Hematopoietic multipotent progenitor cell (in vitro differentiated cells): ENCODE measurements at places on chromosomes 11 and 22. TPM values are rescaled to one million over a fixed set of nuclear protein-coding genes. Genes with fewer than 3 reads are reported as not detected.

DNA sequence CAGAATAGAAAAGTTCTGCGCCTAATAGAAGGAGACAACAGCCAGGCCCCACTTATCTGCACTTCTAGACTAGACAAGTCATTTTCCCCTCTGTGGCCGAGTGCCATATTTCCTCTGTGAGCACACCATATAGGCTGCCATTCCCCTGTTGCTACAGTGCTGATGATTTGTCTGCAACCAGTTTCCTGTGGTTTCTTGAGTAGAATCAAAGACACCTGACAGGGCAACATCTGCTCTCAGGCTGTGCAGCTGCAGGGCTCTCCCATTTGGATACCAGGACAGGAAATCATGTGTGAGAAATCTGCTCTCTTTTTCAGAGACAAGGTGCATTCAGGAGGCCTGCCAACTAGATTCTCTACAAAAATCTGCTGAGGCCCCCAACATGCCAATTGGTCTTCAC is 879.3 kb downstream of the DLG2 start:
- DNase-seq = peak; percentile 9

DNA sequence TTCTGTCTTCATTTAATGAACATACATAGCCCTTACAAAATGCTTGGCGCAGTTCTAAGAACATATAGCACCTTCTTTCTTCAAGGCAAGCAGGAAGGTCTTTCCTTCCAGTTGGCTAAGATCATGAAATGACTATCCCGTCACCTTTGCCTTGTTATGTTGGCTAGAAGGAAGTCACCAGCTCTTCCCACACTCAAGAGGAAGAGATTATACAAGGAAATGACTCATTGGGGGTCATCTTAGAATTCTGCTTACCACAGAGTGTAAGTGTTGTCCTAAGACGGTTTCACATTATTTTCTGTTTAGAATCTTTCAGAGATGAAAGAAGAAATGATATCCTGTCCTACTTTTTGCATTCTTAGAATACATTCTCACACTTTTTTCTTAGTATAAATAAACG is 808.0 kb upstream of the LUZP2 start:
- DNase-seq = no peak

DNA sequence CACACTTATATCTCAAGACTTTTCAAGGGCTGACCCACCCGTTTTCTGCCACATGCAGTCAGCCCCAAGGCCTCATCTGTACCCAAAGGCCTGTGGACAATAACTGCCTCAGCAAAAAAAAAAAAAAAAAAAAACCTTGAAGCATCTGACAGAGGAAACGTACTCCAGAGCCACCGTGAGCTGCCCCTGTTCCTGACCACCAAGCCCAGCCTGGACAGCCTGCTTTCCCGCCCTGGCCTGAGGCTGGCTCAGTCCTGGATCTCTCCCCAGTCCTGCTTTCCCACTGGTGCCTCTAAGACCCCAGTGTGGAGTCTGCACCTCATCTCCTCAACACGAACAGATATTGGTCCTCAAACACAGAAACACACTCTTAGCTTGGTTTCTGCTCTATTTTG is 66.5 kb downstream of the SLC35F2 start:
- no peak for DNase-seq

DNA sequence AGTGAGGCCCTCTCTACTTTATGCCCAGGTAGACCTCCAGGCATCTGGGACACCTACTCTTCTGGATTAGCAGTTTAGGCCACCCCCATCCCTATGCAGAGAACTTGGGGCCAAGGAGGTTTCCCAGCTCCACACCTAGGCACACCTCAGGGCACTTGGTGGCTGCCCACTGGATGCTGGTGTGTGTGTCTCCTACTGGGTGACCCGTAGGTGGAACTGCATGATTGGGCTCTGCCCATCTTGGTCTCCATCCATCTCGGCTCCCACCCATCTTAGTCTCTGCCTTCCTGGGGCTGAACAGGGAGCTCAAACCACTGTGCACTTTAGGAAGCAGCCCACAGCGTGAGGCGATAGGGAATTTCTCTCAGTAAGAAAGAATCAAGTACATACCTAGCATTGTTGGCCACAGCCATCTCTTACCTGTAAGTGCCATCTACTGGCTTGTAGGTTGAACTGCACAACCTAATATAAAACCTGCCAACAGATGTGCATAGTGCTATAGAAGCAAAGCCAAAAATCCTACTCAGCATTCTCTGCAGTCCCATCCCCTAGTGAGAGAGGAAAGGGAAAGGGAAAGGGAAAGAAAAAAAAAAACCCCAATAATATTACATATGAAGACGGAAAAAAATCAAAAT is 61.6 kb upstream of the PTPN5 start:
- no peak for DNase-seq

GRCh38 chr11:838441-839279 is 3.7 kb downstream of the POLR2L start:
- no peak for DNase-seq

- DNase-seq = no peak
Measured at GRCh38 chr11:68643585-68643984, 40.8 kb upstream of the GAL start.

DNA sequence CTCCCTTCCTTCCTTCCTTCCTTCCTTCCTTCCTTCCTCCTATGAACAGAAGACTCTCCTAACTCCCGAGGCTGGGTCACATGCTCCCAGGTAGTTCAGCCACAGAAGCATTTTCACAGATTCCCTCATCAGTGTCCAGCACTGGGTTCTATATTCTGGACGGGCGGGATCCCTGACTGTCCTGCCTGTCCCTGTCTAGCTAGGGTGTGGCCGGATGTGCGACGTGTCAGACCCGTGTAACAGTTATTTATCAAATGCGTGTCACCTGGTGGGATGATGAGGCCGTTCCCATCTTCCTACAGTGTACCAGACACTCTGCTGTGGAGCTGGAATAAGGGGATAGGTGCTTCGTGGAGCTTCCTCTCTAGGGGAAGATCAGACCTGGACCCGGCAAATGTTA is 901.0 kb downstream of the BRD1 start:
- no peak for DNase-seq

DNA sequence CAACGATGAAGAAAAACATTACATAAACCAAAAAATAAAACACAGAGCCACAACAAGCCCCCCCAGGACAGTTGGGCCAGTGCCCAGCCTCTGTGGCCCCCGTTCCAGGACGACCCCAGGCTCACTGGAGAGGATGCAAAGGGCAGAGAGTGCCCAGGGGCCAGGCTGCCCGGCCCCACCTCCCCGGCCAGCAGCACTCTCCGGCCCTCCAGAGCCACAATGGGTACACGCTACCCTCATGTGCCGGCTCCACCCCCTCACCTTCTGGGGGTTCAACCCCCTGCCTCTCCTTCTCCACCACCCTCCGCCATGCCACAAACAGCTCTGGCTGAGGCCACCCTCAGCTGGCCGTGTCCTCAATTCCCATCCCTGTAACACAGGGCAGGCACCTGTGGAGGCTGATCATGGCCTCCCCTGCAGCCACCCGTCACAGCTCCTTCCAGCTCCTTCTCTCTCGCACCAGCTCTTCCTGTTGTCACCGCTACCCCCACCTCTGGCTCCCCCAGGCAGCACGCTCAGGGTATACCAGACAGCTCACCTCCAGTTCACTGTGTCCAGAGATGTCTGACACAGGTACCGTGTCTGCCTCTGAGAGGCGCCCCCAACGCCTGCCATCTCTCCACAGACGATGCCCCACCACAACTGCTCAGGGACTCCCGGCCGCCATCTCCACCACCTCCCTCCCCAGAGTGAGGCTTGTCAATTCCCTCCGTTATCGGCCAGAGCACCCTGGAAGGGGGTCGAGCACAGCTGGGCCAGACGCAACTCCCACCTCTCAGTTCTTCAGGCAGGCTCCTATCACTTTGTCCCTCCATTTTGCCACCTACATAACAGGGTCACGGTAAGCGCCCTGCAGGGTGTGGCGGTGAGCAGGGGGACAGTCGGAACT is 30.8 kb upstream of the MOB2 start:
- no peak for DNase-seq

Gene CBLIF
- not detected for total RNA-seq

Gene PRR33
- total RNA-seq = 0.54 TPM
